Activated T-helper 1 cell treated with anti-CD3 and anti-CD28 coated beads, Interleukin-12 subunit alpha, Interleukin-12 subunit beta, Interleukin-2, Interleukin-4 antibody, amounts not matched to agents 30 ng/mL and 10 ng/mL and 1 ng/mL, durations not matched to agents 14 hours and 24 hours and 36 hours (primary cell): ENCODE measurements at places on chromosomes 16 and 17. TPM values are rescaled to one million over a fixed set of nuclear protein-coding genes. Genes with fewer than 3 reads are reported as not detected.

CCDC78 gene
- total RNA-seq = 5.8 and 7.8 TPM in 2 replicates

ATP2C2 gene
- total RNA-seq = not detected in 2 replicates

CRYBA1 gene
- total RNA-seq = not detected in 2 replicates

SYNGR3 gene
- 21.2 and 26.3 TPM in 2 replicates for total RNA-seq

ITGAL gene
- 259 and 287 TPM in 2 replicates for total RNA-seq

ZNF785 gene
- total RNA-seq = 19.2 and 21.5 TPM in 2 replicates

RPS6KB1 gene
- 67.6 and 82.7 TPM in 2 replicates for total RNA-seq

FNDC8 gene
- not detected in 2 replicates for total RNA-seq

ZSCAN10 gene
- 0.07 TPM in 1 of 2 replicates, not detected in the other for total RNA-seq
